OCI-LY7 (cell line): ENCODE measurements at places on chromosomes 12 and 14. TPM values are rescaled to one million over a fixed set of nuclear protein-coding genes. Genes with fewer than 3 reads are reported as not detected.

DNA sequence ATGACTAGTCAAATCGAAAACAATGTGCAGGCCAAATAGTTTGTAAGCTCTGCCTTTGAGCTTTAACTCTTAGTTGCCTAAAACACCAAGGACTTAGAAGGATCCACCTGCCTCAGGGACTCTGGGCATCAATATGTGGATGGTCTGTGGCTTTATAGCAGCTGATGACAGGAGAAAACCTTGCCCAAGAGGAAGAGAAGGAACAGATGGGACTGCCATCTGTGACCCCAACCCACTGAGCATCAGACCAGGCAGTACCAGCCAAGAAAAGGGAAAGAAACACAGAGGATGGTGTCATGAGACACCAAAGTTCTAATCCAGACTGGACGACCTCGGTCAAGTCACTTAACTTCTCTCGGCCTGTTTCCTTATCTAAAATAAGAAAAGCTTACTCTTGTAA lies 12.7 kb downstream of the TGFB3 start:
- DNase-seq, result no peak

DNA sequence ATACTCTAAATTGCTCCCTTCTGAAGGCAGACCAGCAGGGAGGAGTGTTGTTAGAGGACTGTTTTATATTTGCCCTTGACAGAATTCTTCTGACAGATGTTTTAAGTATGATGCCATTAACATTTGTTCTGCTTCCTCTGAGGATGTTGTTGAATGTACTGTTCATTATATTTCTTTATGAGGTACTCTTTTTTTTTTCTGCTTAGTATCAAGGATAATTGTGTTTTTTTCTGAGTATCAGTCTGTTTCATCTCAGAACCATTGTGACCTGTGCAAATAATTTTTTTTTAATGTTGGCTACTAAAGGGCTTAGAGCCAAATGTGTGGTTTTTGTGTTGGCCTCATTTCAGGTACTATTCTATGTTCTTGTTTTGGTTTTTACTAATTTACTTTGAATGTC lies 10.6 kb downstream of the METAP2 start:
- no peak for DNase-seq

DNA sequence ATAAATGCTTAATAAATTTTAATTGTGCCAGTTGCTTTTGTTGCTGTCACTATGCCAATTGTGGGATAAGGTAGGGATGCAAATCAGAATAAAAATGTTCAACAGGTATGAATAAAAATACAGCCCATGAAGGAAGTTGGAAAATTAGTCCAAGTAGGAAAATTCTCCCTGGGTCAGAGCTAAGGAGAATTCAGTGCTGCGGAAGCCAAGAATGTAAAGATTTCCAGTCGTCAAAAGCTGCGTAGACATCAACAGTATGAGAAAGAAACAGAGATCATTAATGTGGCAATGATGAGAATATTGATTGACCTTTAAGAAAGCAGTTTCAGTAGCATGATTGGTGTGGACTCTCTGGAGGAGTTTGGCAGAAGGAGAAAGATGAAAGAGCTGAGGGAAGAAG lies 87.9 kb downstream of the PLEKHA5 start:
- DNase-seq, result no peak

GRCh38 chr12:122072031-122072970 lies 6.3 kb upstream of the MLXIP start:
- no peak for DNase-seq

DNA sequence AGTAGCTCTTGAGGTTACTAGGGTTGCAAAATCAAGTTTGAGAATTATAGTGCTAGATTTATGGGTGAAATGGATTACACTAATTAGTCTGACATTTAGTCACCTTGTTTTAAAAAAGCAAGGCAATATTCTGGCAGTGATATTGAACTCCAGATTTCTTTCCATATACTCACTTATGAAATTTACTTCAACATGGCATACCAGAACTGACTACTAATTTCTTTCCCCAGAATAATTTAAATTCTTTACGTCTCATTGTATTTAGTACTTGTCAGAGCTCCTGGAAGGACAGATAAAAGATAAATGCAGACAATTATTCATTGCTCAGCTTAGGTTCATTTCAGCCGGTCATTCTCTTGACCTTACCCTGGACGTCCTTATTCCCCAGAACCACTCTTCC lies 24.3 kb downstream of the EMP1 start:
- DNase-seq, result no peak

DNA sequence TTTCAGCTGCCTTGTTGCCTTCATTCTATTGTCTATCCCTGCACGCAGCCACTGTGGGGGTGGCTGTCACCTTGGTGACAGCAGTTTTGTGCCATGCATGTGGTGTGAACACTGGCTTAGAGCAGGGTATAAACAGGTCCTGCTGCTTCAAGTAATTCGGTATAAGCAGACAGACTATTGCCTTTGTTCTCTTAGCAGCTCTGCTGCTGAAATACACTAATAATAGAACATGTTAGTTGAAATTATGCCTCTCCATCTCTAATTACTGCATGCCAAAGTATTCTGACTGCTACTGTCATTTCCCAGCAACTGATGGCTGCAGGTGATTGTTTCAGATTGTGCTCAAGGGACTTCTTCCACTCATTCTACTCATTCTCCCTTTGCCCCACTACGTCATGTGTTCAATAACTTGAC lies 34.6 kb downstream of the PTPRO start:
- DNase-seq, result no peak

DNA sequence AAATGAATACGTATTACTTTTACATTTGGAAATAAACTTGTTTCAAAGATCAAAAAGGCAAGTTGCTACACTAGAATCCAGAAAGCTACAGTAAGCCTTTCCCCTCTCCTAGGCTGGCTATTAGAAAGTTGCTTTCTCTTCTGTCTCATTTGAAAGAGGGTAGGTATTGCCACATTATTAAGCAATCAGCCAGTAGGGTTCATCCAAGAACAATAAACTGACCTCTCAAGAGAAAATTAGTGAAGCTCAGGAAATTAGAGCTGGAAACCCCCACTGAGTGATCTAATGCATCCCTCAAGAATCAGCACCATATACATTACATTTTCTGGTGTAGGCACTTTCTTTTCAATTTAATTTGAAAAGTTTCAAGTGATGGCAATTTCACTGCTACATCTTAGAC lies 4.5 kb upstream of the TMEM233 start:
- no peak for DNase-seq

- DNase-seq, result no peak
Measured at GRCh38 chr12:131825146-131825892, 2.9 kb upstream of the MMP17 start.

DNA sequence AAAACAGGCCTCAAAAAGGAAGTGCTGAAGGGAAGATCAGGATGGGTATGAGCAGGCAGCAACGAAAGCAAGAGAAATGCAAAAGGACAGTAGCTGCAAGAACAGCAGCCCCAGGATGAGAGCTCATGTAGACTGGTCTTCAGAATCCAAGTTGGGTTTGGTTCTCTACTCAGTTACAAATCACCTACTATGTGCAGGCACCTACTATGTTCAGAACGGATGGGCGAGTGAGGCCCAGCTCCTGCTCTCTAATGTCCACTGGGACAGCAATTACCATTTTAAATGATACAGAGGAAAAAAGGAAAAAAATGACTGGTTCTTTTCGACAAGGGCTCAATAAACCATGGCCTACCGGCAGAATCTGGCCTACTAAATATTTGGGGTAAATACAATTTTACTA lies 88.5 kb downstream of the RBM19 start:
- DNase-seq, result no peak

DNA sequence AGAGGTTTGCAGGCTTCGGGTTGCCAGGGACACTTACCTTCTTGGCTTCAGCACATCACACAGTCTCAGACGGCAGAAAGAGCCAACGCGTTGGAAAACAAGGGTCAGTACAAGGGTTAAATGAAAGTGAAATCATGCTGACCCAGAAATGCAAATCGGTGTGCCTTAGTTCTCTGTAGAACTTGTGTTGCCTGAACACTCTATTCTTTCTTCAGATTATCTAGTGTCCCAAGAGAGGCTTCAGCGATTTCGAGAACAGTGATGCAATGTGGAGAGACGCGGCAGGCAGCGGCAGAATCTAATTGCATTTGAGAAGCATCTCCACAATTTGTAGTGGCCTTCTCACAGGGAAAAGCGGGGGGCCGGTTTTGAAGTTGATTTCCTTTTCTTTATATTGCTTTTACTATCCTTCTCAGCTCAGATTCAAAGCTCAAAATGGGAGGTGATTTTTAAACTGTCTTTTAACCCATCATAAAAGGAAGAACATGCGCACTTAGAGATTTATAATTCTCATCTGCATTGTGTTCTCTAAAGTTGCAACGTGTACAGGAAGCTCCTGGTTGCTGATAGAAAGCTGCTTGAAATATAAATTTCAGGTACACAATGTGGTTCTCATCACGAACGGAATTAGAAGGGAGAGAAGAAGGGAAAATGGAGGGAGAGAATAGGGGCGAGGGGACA lies 67.8 kb upstream of the EGLN3 start:
- DNase-seq, result no peak

DNA sequence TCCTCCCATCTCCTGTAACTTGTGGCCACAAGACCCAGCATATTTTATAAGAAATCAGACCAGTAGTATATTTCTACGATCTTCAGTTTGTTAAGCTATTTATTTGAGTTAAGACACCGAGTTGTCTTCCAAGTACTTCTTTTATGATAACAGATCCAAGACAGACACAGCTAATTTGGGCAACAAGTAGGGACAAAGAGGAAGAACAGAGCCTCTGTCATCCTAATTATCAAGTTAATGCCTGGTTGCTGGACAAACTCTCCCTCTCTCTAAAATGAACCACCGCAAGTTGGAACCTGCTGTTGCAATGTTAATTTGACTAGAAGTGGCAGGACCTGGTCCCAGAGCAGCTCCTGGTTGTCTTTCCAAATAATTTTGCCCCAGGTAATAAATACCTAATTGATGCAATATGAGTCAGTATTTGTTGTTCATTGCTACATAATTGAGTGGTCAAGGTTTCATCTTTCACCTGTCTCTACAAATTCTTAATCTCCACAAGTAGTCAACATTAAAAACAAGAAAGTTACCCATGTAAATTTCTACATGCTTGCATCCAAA lies 323.7 kb downstream of the PAWR start:
- no peak for DNase-seq

DNA sequence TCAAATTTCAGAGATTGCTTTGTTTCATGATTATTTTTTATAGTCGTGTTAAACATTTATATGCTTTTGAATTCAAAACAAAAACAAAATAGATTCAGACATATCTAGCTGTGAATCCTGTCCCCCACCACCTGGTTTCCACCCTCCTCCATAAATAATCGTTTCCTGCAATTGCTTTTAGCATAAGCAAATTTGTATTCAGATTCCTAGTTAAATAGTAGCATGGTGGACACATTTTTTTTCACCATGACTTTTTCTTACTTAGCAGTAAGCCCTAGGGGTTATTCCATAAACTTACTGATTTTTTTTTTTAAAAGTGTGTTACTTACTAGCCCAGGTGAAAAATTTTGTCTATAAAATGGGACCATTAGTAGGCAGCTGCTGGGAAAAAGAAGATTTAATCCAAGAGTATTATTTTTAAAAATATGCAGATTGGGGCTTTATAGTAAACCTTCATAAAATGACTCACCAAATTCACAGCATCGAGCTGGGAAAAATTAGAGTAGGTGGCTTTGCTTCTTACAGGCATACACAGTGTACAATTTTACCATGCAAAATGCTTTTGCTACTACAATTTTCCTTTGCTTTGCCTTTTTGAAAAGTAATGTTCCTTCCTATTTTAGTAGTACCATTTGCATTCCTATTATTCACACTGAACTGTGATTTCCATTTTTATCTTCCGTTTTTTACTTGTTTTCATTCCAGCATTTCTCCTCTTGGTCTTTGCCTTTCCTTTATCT lies 117.8 kb downstream of the BTG1 start:
- no peak for DNase-seq

DNA sequence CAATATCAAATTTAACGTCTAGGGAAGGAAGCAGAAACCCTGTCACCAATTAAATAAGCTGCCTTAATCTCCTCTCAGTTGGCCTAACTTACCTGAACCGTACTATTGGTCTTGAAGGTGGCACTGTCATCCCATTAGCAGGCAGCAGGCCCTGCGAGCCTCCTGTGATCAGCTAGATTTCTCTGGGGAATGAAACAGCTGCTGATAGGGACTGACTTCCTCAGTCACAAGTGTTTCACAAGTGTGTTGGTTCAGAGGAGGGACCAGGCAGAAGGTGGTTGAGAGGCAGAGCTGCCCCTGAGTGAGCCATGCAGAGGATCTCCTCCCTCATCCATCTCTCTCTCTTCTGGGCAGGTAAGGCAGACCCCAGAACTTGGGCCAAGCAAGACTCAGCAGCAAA lies 166.8 kb downstream of the DAD1 start:
- DNase-seq, result peak; percentile 88

GRCh38 chr12:114676142-114676741 lies 7.7 kb downstream of the TBX3 start:
- no peak for DNase-seq

DNA sequence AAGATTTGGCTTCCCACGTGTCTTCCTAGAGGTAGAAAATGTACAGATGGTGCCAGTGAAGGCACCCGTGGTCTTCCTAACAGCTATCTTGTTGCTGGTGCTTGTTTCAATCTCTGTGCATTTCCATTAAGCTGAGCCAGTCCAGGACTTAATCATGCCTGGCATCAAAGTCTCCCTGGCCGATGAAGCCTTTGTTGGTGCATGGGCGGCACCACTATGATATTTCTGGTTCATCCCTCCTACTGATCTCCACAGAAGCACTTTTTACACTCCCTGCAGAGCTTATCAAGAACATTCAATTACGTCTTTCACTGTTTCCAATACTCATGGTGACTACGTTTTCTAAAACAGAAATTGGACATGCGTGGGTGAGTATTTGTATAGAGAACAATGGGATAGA lies 128.4 kb downstream of the TTC8 start:
- DNase-seq, result no peak

GRCh38 chr12:1799882-1800400 lies 20.4 kb upstream of the LRTM2 start:
- no peak for DNase-seq

DNA sequence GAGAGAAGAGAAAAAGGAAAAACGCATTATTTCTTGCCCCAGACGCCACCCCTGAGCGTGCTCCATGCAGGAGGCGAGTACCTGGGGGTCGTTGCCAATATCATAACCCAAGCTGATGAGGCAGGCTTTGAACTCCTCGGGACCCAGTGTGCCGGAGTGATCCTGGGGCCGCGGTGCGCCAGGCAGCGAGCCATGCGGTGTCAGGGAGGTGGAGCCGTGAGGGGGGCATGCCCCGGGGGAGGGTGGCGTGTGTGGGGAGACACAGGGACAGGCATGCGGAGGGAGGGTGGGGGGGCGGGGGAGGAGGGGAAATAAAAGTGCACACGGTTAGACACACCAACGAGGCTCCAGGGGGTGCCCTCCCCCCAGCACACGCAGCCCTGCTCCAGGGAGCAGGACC lies 86.0 kb upstream of the ZFP36L1 start:
- no peak for DNase-seq

TOMM20L gene
- total RNA-seq, result not detected in 2 replicates

HCAR1 gene
- total RNA-seq, result 0.07 TPM in 1 of 2 replicates, not detected in the other

DEPDC4 gene
- total RNA-seq, result 3.4 and 4.1 TPM in 2 replicates

CMTM5 gene
- total RNA-seq, result not detected in 2 replicates

IL26 gene
- total RNA-seq, result not detected in 2 replicates

NANOG gene
- total RNA-seq, result not detected in 2 replicates

SYNDIG1L gene
- total RNA-seq, result not detected in 2 replicates

YEATS4 gene
- total RNA-seq, result 80.4 and 86.5 TPM in 2 replicates
